ENCODE measurements at places on chromosomes 7 and 10.

GRCh38 chr7:139576179-139576973, 52.9 kb downstream of the CLEC2L start:
- DNase-seq, result no peak

DNA sequence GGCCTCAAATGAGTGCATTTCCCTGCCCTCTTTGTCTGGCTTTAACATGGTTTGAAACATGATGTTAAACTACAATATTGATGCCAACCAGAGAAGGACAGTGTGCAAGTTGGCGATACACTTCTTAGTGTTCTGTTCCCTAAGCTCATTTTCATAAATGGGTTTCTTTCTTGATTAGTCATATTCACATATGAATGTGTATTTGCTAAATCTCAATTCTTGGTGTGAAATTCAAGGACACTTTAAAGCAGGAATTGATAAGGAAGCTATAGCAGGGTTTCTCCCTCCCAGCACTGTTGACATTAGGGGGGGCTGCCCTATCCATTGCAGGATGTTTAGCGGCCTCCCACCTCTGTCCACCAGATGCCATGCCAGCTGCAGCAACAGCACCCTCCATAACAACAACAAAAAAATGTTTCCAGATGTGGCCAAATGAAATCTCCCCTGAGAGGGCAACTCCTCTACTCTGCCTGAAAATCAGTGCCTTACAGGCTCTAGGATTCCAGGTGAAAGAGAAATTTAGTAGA, 13.1 kb downstream of the CCNY start:
- no peak for DNase-seq

DNA sequence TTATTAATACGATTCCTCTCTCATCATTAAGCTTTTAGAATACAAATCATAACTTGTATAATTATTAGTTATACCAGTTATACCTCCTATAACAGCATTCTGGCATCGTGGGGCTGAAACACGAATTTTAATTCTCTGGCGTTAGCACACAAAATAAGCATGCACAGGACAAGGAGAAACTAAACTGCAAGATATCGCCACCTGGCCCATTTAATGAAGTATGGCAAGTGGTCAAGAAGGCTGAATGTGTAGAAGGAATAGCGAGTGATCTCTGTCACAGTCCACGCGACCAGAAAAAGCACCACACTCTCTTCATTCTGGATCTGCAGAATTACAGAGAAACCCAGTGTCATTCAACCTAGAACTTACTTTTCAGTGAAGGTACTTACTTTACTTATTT, 18.1 kb downstream of the HACD1 start:
- no peak for DNase-seq

DNA sequence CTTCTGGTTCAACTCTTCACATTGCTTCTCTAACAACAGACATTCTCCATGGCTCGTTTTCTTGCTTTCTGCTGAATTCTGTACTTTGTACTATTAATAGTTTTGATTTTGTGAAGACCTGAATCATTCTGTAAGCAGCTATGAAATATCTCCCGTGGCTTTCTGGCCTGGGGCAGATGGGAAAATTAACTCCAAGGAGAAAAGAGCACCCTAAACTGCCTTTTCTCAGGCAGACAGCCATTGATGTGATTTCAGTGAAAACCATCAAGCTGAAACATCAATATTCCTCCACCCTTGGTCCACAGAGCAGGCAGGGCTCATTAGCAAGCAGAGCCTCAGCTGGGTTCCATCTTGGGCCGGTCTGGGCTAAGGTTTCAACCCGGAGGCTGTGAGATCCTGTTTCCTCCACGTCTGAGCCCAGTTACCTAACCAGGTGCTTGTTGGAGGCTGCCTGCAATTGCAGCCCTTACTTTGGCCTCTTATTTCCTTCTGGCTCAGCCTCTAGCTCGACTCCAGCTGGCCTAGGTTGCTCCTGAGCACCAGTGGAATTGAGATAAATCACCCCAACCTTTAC, 21.1 kb upstream of the EZH2 start:
- DNase-seq, result no peak

GRCh38 chr7:14770614-14771013, 131.9 kb downstream of the DGKB start:
- no peak for DNase-seq

DNA sequence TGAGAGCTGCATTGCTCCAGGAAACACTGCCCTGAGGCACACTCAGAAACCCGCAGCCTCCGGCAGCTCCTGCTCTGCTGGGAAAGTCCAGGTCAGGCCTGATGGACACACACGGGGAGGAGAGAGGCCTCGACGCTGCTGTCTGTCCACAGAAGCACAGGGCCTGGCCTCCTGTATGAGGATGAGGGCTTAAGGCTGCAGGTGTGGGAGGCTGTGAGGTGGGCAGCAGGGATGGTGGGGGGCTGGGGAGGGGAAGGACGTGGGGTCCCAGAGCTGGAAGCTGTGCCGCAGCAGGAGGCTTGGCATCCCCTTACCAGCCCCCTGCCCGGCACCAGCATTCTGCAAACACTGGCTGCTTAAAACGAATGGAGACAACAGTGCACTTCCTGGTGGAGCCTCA, 186.2 kb downstream of the DNAJB6 start:
- no peak for DNase-seq

DNA sequence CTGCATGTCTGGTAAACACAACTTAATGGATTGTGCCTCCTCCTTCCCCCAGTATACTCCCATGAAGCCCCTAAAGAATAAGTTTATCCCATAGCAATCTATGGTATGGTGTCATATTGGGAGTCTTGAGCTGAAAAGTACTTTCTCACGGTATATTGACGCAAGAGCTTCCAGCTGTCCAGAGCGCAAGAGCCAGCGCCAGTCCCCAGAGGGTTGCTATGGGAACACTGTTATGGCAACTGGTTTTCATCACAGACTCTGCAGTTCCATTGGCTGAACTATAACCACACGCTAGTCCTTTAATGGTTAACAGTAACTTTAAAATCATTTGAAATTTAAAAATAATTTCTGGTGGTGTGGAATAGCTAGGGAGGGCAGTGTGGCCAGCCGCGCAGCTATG, 46.9 kb downstream of the PRPF18 start:
- peak; percentile 65 for DNase-seq

DNA sequence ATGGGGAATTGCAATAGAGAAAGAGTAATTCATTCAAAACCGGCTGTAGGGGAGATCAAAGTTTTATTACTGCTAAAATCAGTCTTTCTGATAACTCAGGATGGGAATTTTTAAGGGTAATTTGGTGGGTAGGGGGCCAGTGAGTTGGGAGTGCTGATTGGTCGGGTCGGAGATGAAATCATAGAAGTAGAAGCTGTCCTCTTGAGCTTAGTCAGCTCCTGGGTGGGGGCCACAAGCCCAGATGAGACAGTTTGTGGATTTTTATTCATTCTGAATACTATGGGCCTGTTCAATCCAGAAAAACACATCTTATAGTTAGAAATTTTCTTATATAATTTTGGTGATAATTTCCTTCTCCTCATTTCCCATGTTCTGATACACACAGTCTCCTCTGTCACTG, 25.4 kb downstream of the CALD1 start:
- DNase-seq, result no peak

DNA sequence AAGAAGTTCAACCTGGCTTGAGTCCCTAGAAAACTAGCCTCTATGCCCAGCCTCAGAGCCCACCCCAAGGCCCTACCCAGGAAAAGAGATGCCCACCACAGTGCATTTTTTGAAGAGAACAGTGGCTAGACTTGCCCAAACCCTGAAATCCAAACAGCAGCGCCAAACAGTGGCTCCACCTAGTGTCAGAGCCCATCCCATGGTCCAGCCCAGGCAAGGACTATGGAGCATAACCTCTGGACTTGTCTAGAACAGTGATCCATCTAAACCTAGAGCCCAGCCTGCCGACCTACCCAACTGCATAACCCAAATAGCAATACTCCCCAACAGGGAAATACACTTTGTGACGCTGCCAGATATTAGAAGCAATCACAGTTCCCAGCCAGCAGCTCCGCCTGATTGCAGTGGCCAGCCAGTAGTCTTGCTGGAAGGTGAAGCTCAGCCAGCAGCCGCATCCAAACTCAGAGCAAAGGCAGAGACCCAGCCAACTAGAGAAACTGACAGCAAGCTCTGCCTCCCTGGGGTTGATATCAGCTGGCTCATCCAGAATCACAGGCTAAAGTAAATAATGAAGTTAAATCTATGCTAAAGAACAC, 44.5 kb downstream of the HBP1 start:
- DNase-seq, result no peak

Data from mucosa of gallbladder (tissue), 1 donor.